ENCODE measurements at places on chromosomes 2 and 18. TPM values are rescaled to one million over a fixed set of nuclear protein-coding genes. Genes with fewer than 3 reads are reported as not detected.

KRTCAP3 gene
- 4.6 TPM for total RNA-seq

CNDP1 gene
- total RNA-seq, result not detected

LINC00305 gene
- not detected for total RNA-seq

SLC25A12 gene
- total RNA-seq, result 34.3 TPM

PAX8 gene
- total RNA-seq, result 0.45 TPM

MREG gene
- total RNA-seq, result 10.6 TPM

MITD1 gene
- 52.8 TPM for total RNA-seq

HOXD12 gene
- total RNA-seq, result not detected

CDH20 gene
- not detected for total RNA-seq

C2orf78 gene
- 0.07 TPM for total RNA-seq

FAM161A gene
- 4.5 TPM for total RNA-seq

DNA sequence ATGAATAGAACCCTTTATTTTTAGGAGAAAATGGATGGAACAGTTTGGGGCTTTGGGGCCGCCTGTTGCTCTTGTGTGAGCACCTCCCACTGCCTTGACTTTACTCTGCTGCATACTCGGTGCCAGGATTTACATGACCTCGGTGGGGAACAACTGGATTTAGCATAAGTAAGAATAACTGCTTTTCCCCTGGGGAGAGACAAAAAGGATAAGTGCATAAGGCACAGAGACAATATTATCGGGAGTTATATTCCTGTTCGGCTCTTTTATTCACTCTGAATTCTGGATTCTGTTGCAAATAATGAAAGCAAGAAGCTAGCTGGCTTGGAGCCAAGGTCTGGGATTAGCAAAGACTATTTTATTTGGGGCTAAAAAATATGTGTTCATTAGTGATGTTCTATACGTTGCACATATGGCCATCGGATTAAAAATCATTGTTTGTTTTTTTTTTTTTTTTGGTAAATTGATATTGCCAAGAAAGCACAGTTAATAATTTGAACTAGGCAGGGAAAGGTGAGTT is 69.8 kb downstream of the CYBRD1 start:
- no peak for DNase-seq

DNA sequence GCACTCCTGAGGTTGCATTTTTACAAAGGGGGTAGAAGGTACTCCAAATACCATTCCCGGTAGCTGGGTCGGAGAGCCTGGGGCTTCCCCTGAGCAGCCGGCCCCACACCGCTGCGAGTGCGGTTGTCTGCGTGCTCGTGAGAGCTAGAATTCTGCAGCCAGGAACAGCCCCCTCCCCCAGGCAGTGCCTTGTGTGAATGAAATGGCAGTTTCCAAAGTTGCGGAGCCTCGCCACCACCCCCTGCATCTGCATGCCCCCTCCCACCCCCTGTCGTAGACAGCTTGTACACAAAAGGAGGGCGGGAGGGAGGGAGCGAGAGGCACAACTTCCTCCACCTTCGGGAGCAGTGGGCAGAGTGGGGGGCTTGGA is 1.1 kb downstream of the MYCN start:
- no peak for DNase-seq

GRCh38 chr2:119760956-119761275 is 1.2 kb downstream of the PTPN4 start:
- no peak for DNase-seq

GRCh38 chr2:138853296-138853695 is 73.1 kb upstream of the NXPH2 start:
- no peak for DNase-seq

GRCh38 chr18:45325778-45326177 is 289.5 kb upstream of the SLC14A2 start:
- no peak for DNase-seq

- DNase-seq, result no peak
Measured at GRCh38 chr2:99555404-99555803, 65.6 kb upstream of the REV1 start.

DNA sequence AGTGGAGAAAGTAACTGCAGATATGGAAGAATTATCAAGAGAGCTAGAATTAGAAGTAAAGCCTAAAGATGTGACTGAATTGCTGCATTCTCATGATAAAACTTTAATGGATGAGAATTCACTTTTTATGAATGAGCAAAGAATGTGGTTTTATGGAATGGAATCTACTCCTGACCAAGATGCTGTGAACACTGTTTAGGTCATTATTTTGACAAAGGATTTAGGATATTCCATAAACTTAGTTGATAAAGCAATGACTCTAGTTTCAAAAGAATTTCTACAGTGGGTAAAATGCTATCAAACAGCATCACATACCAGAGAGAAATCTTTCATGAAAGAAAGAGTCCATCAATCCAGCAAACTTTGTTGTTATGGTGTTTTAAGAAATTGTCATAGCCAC is 1317.7 kb upstream of the ACVR2A start:
- DNase-seq, result no peak

DNA sequence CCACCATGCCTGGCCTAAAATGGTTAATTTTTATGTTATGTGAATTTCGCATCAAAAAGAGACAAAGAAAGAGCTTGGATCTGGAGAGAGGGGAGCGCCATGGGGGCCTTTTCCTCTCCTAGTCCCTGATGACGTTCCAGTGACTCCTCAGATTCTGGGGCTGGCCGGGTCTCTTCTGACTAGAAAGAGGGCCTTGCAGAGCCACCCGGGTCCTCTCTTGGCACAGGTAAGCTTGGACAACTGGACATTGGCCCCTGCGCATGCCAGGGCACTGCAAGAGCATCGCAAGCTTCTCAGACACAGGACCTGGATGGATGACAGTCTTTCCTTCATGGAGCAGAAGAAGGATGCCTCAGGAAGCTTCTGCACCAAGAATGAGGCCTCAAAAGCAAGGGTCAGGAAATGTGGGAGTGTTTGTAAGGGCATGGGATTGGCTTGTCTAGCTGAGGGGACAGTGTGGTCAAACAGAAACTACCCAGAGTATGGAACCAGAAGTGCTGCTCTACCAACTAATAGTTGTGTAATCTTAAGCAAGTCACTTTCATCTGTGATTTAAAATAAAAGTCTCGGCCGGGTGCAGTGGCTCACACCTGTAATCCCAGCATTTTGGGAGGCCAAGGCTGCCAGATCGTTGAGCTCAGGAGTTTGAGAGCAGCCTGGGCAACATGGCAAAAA is 35.2 kb downstream of the FOSL2 start:
- no peak for DNase-seq

DNA sequence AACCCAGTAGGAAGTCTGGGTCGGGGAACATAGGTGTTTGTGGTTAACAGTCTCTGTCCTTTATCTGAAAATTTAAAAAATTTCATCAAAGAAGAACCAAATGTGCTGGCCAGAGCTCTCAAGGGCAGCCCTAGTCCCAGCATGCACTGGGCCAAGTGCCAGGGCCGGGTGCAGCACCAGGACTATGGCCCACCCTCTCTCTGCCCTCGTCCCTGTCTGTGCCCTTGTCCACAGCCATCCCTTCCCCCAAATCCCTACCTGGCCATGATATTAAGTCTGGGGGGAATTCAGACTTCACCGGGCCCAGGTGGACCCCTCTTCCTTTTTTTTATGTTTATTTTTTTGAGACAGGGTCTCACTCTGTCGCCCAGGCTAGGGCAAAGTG is 14.4 kb upstream of the ZFP36L2 start:
- DNase-seq, result no peak

GRCh38 chr2:172198908-172199307 is 96.2 kb upstream of the DLX2 start:
- no peak for DNase-seq

DNA sequence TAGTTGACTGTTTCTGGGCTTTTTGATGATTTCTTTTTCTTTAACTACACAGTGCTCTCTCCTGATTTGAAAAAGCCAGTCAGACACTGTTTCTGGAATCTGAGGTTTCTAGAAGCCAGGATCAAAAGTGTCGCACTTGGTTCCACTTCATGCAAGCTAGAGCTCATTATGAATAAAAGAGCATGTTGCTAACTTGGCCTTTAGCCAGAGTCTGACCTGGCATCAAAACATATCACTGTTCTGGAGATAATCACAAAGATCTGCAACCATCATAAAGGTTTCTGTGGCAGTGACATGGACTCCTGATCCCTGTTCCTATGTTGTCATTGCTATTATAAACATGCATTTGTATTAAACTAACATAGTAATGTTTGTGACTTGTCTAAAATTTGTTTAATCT is 76.1 kb upstream of the MAPRE2 start:
- DNase-seq, result no peak

DNA sequence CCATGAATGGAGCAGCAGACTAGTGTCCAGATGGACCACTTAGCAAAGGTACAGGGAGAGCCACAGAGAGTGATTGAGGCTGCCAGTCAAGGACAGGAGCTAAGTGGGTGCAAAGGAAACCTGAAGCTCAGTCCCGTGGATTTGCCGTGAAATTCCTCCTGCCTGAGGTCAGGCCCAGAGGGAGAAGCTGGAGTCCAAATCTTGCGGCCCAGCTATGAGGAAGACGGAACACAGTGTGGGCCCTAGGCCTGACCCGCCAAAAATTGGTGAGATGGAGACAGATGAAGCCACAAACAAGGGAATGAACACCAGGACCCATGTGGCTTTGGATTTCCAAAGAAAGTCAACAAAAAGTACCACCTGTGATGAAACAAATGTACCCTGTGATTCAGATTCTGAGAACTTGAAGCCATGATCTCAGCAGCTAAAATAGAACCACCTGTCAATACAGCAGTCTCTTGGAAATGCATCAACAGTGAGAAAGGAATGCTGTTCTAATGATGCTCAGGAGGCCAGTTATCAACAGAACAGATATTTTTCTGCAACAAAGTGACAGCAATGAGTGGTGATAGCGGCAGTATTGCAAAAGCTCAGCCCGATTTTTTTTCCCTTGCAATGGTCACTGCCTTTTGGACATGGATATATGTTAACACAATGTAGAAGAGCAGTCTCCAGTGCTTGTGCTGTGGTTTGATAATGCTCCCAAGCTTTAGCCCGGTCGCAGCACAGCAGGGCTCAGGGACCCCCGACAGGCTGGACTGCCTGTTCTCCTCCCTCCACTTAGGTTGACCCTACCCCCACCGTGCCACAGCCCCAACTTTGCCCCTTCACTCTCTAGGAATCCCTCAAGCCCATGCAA is 10.7 kb downstream of the COL6A3 start:
- DNase-seq, result no peak

DNA sequence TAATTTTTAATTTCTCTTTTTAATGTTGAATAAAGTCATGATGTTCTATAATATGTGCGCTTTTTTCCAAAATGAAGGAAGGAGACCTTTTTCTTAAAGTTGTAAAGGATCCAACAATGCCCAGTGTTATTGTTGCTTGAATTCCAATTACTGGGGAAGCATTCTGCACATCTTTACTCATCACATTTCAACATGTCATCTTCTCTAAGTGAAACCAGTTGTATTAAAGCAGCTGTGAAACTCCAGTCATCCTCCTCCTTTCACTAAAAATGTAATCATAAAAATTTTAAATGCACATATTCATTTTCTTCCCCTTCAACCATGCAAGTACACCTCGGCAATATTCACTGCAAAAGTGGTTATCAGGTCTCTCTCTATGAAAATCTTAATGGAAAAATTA is 722.7 kb downstream of the TSN start:
- DNase-seq, result no peak

GRCh38 chr2:37361216-37361815 is 16.9 kb downstream of the QPCT start:
- DNase-seq, result no peak

- no peak for DNase-seq
Measured at GRCh38 chr2:164815071-164815793, 26.4 kb downstream of the COBLL1 start.

DNA sequence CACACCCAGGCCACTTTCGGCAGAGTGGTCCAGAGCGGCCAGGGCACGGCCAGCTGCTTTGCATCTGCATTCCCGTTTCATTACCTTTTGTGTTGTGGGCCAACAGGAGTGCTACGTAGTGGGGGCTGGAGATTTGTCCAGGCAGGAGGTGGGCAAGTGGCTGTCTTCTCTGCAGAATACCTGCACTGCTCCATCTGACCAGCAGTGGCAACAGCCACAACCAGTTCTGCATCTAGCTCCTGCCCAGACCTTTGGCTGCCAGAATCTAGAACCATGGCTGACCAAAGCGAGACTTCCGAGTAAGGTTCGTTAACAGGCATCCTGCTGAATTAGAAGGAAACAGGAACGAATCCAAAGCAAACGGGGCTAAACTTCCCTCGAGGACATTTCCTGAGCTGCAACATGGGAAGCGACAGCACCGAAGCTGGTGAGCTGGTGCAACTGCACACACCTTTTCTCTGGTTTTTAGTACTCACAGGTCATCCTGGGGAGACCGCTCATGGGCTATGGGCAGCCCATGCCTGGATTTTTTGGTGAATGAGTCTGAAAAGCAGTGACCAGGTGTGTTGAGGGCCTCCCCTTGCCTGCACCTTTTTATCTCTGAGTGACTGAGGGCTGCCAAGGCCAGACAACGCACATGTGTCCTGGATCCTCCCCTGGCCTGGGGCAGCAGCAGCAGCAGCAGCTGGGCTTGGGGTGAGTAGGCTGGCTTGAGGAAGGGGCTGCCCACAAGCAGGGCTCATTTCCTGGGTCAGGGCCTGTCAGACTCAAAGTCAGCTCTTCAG is 10.5 kb downstream of the GDF7 start:
- no peak for DNase-seq

DNA sequence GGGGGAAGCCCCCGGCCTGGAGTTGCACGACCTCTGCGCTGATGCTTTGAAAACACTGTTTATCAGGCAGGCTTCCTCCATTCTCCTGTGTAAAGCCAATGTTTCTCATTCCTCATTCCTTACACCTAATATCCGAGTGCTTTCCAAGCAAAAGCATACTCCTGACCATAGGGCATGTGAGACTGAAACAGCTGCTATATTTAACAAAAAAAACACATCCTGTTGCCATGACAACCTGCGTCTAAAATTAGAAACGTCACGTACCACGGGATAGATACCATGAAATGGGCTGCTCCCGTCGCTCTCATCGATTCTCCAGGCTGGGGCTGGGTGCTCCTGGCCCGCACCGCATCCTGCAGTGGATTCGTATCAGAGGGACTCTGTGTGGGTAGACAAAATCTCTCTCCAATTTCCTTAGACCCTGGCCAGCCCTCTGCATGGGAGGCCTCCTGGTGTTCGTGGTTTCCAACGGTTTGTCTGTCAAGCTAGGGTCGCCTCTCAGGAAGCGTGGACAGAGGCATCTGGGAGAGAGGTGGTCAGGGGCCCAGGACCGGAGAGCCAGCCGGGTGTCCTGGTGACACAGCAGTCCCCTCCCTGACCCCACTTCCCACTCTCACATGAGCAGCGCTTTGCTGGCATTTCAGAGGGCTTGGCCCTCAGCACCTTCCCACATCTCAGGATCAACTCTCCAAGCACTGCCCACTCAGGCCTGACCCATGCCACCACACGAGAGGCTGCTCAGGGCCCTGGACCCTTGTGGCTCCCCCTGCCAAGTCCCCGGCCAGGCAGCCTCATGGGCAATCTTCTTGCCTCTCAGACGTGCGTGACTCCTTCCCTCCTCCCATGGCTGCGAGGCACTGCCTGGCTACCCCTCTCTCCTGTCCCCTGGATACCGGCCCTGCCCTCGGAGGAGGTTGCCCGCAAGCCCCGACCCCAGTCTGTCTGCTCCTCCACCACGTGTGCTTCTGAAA is 268.1 kb downstream of the NDUFA10 start:
- DNase-seq, result peak; percentile 61

GRCh38 chr2:199219551-199219950 is 238.2 kb downstream of the SATB2 start:
- no peak for DNase-seq

GRCh38 chr2:172900871-172901270 is 165.2 kb downstream of the RAPGEF4 start:
- no peak for DNase-seq

- no peak for DNase-seq
Measured at GRCh38 chr18:9861933-9862332, 23.8 kb upstream of the TXNDC2 start.
